ENCODE measurements at places on chromosomes 16 and 17. TPM values are rescaled to one million over a fixed set of nuclear protein-coding genes. Genes with fewer than 3 reads are reported as not detected.
A peak's percentile ranks its signal among the peaks of the same experiment; 100 is the strongest.

DNA sequence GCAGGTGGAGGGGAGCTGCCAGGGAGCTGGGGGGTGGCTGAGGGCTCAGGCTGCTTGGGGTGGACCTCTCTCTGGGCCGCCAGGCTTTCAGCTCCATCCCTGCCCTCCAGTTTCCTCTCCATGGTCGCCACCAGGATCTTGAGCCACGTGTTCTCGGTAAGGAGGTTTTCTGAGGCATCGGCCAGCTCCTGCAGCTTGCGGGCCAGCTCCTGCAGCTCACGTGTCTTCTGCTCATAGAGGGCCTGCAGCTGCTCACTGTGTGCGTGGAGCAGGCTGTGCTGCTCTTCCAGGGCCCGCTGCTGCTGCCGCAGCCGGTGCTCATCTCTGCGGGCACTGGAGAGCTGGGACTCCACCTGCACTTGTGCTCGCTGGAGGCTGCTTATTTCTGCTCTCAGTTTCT is 11.0 kb downstream of the SNN start:
- H3K4me1 ChIP-seq, result peaks cover 6% of the 10 kb centered on the region
- no peaks in the 10 kb centered on the region for H3K27me3 ChIP-seq
- no peak overlapping the region for H3K4me3 ChIP-seq
- no peak for DNase-seq
- H3K36me3 ChIP-seq, result no peaks in the 10 kb centered on the region

- no peaks in the 10 kb centered on the region for H3K27me3 ChIP-seq
- H3K4me3 ChIP-seq, result no peak overlapping the region
- H3K4me1 ChIP-seq, result peaks cover 12% of the 10 kb centered on the region
- H3K36me3 ChIP-seq, result no peaks in the 10 kb centered on the region
- no peak overlapping the region for H3K27ac ChIP-seq
- DNase-seq, result no peak
Observed at GRCh38 chr16:81696166-81696960, 82.7 kb upstream of the PLCG2 start.

GRCh38 chr17:12768255-12768654 is 21.0 kb upstream of the ARHGAP44 start:
- no peak for DNase-seq
- H3K4me1 ChIP-seq, result no peaks in the 10 kb centered on the region
- no peaks in the 10 kb centered on the region for H3K27me3 ChIP-seq
- H3K27ac ChIP-seq, result no peak overlapping the region
- H3K36me3 ChIP-seq, result no peaks in the 10 kb centered on the region
- no peak overlapping the region for H3K4me3 ChIP-seq

- peak overlapping the region; percentile 31 for H3K27ac ChIP-seq
- peak; percentile 84 for DNase-seq
- peaks cover 5% of the 10 kb centered on the region for H3K4me1 ChIP-seq
- no peaks in the 10 kb centered on the region for H3K27me3 ChIP-seq
- H3K4me3 ChIP-seq, result peak overlapping the region; percentile 61
- no peaks in the 10 kb centered on the region for H3K36me3 ChIP-seq
Observed at GRCh38 chr17:61410141-61411010, 10.7 kb downstream of the TBX2 start.

- H3K4me1 ChIP-seq, result peaks cover 23% of the 10 kb centered on the region
- no peaks in the 10 kb centered on the region for H3K27me3 ChIP-seq
Observed at GRCh38 chr17:17587614-17588337, 3.7 kb downstream of the PEMT start.

KRTAP4-9 gene
- not detected for polyA plus RNA-seq

Data from ovary (tissue), 10 donors.